CD4-positive, alpha-beta T cell (primary cell): ENCODE measurements at places on chromosomes 1 and 21.

DNA sequence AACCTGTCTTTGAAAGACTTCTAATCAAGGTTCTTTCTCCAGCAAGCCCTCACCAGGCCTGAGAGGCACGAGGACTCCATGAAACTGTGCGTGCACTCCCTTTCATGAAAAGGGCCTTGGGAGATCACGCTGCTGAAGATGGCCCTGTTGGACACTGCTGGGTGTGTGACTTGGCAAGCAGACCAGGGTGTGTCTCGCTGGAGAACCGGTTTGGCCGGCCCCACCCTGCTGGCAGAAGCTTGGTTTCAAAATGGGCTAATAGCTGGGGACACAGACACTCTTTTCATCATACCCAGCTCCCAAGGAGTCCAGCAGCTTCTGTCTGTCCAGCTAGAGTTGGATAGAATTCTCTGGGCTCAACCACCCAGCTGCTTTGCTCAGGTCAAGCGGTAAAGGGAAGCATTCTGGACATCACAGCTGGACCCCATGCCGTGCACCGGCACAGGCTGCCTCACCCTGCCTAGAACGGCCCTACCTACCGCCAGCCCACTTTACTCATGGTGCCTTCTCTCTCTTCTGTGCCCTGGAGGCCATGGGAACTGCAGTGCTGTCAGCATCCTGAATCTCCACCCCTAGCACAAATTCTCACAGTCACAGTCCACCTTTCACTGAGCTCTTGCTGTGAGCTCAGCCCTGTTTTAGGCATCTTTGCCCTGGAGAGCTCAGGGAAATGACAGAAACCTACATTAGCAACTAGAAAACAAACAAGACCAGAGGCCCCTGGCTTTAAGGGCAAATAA, 24.6 kb downstream of the PKP1 start:
- no peak for DNase-seq

- DNase-seq = no peak
These were observed 28.1 kb upstream of the TXLNA start for GRCh38 chr1:32151319-32151787.

DNA sequence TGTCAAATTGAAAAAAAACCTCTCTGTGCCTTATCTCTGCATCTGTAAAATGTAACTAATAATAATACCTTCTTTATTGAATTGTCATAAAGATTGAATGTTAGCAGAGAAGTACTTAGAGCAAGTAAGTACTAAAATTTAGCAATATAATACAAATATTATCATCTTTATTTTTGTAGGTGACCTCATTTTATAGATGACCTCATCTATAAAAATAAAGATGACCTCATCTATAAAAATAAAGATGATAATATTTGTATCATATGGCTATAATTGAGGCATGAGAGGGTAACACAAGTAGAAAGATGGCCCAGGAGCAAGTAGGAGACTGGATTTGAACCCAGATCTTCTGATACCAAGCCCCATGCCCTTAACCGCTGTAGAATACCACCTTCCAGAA, 193.2 kb upstream of the FOXD3 start:
- DNase-seq = no peak

- DNase-seq = no peak
These were observed 34.6 kb downstream of the CFAP57 start for GRCh38 chr1:43206600-43207228.

DNA sequence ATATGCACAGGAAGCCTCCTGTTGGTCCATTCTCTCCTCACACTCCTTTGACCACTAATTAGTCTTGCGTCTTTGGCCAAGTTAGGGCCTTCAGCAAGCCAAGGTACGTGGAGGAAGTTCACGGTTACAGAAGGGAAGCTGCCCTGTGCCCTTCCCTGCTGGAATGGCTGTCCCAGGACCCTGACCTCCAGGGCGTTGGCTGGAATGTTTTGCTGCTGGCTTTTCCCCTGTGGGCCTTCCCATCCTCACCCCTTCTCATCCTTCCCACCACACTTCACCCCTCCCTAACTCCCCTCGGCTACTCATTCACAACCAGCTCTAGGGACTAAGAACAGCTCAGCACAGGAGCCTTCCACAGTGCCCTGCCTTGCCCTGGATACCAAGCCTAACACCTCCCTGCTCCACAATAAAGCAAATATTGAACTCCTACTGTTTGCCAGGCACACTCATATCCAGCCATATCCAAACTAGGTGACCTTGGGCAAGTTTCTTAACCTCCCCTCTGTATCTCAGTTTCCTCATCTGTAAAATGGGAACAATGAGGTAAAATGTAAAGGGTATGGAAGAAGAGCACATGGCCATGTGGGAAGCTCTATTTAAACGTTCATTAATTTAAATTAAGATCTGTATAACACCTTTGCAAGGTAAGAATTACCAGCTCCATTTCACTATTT, 8.8 kb upstream of the CDCP2 start:
- DNase-seq = no peak

DNA sequence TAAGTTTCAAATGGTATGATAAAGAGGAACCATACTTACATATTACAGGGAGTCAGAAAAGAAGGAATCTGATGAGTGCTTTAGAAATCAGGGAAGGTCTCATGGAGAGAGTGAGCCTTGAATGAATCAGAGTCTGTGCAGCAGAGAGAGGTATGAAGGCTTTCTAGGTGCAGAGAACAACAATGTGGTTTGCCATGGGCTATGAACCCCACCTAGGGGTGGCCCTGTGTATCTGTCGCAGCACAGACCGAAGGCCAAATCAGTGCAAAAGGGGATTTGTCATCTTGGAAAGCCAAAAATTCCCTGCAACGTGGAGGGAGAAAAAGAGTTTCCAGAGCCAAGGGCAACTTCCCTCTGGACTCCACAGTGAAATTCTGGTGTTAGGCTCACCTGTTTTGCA, 3.5 kb downstream of the PAPPA2 start:
- peak; percentile 2 for DNase-seq

- DNase-seq = no peak
These were observed 4.8 kb downstream of the REG4 start for GRCh38 chr1:119806489-119806888.

DNA sequence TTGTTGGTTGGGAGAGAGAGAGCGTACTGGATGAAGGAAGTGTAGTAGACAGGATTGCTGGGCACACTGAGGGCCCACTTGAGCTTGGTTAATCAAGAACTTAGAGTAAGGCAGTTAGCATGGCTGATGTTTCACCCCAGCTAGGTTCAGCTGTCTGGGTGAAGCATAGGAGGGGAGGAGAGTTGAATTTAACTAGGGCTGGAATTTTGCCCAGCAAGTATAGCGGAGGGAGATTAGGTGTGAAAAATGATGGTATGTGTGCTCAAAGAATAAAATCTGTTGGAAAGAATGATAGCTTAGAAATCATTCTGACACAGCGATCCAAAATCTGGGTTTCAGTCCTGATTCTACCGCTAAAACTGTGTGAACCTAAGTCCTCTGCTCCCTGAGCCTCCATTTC, 461.5 kb upstream of the PROX1 start:
- DNase-seq = no peak

GRCh38 chr1:226135059-226135651, 51.4 kb downstream of the ACBD3 start:
- no peak for DNase-seq

- DNase-seq = no peak
These were observed 70.9 kb downstream of the APP start for GRCh38 chr21:26099610-26100219.

DNA sequence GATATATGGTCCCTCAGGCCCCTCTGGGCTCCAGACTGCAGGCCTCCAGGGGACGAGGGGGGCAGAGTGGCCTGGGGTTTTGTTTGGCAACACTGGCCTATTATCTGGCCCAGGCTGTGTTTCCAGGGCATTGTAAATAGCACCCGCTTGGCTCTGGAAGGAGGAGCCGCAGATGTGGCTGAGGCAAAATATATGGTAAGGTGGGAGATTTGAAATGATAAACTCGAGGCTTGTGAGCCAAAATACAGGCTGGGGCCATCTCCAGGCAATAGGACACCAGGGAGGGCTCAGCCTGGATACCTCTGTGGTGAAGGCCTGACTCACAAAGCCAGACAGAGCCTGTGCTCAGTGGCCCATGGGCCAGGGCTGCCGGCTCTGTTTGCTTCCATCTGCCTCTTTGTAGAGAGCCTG, 14.0 kb downstream of the NAV1 start:
- DNase-seq = no peak

DNA sequence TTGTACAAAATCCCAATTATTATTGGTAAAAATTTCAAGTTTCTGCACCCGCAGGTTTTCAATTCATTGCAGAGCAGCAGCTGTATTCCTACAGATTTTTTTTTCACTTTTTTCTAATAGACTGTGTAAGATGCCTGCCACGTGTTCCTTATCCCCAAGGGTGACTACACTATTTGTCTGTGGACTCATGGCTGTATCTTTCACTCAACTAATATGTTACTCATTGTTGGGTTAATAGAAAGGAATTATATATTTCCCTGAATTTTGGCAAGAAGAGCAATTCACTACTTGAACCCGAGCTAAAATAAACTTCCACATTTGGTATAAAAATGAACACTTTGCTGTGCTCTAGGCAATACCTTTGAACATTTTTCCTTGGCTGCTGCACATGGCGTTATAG, 158.7 kb downstream of the NCAM2 start:
- DNase-seq = no peak

- no peak for DNase-seq
These were observed 130.7 kb upstream of the PRMT6 start for GRCh38 chr1:106925750-106926149.

DNA sequence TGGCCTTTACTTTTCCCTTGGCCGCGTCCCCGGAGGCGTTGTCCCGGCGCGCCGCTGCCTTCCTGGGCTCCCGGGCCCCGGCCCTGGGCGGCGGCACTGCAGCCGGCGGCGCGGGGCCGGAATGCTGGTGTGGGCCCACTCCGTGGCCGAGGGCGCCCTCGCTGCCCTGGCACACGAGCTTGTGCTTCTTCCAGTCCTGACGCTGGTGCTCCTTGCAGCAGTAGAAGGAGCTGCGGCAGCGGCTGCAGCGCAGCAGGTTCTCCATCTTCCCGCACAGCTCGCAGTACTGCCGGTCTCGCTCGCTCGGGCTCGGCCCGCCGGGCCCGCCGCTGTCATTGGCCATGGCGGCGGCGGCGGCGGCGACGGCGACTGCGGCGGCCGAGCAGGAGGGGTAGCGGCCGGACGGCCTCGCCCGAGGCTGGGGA, 529 bp downstream of the EGLN1 start:
- peak; percentile 10 for DNase-seq
